ENCODE measurements at places on chromosomes 6 and 20.

- ATAC-seq, result no peak
Measured at GRCh38 chr6:145626857-145627256, 108.5 kb downstream of the EPM2A start.

GRCh38 chr6:139369568-139370282 is 4.7 kb downstream of the CITED2 start:
- no peak for ATAC-seq

- peak; percentile 59 for ATAC-seq
Measured at GRCh38 chr6:52576392-52577021, 353 bp downstream of the TRAM2 start.

- ATAC-seq, result no peak
Measured at GRCh38 chr6:147872002-147872401, 363.5 kb downstream of the SAMD5 start.

DNA sequence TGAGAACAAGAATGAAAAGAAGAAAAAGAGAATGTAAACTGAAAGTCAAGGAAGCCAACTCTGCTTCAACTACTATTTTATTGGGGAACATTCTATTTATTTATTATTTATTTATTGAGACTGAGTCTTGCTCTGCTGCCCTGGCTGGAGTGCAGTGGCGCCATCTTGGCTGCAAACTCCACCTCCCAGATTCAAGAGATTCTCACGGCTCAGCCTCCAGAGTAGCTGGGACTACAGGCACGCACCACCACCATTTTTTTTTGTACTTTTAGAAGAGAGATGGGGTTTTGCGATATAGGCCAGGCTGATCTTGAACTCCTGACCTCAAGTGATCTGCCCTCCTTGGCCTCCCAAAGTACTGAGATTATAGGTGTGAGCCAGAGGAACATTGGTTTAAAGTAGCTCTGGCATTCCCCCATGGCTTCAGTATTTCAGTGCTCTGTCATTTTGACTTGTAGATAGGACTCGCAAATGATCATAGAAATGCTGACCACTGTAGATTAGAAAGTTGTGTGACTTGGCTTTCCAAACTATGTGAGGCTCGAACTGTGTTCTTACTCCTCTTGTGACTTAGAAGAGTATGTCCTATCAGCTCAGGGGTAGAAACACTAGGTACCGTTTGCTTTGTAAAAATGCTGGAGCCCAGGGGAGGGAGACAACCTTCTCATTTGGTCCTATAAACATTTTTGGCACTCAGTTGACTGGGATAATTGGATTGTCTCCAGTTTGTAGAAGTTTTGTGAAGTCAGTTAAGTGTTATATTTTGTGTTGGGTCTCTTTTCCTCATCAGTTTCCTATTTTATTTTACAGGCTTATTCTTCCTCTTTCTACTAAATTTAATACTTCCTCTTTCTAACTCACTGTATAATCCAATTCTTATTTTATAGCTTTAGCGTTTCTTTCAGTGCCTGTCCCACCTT is 544.9 kb upstream of the CITED2 start:
- ATAC-seq, result no peak

DNA sequence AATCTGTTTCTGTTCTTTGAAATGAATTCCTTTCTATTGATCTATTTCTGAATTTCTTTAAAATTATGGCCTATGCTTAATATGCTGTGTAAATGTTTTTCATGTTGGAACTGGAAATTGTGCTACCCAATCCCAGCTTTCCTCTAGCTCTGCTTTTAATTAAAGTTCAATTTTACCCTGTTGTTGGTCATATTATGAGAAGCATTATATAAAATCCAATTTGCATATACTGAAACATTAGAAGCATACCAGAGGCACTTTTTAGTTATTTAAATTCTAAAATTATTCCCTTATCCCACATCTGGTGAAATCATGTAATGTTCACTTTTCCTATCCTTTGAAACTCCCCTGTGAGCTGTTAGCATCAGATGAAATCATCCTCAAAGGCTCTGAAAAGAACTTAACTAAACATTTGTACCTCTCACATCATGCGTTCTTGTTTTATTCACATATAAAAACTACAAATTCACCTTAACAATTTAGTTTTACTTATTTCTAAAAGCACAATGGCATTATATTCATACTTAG is 160.6 kb upstream of the COL21A1 start:
- ATAC-seq, result no peak

- ATAC-seq, result no peak
Measured at GRCh38 chr6:12735786-12736185, 19.2 kb downstream of the PHACTR1 start.

GRCh38 chr6:68458447-68458846 is 176.6 kb upstream of the ADGRB3 start:
- no peak for ATAC-seq

DNA sequence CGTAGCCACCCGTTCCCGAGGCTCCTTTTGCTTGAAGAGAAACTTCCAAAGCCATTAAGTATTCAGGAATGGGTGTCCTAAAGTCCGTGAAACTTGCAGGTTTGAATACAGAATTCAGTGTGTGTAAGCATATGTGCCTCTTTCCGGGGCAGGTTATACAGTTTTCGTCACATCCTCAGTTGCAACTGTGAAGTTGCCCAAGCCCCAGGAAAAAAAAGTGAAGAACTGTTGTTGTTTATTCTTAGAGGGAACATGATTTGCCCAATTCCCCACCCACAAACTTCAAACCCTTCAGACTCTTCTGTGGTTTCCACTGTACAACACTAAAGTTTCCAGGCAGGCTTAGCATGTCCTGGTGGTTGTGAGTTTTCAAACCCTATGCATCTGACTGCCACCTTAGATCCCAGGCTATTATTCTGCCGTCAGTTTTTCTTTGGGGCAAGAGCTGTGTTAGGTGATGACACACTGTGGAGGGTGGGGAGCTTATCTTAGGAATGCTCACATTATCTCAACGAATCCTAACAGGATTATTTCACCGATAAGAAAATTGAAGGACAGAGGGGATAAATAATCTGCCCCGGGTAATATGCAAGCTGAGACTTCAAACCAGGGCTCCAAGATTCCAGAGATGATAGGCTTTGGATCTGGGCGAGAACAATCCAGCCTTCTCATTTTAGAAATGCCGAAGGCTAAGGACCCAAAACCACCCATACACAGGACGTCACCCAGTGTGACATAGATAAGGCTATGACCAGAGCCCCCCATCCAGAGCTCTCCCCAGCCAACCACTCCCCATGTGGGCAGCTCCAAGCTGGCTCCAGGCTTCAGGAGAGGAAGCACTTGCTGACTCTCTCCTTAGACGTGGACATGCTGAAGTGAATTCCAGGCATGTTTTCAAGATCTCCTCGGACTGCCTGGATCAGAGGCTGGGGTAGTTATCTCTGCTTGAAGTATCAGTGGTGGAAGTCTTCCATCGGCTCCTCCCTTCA is 81.7 kb upstream of the AFDN start:
- no peak for ATAC-seq

DNA sequence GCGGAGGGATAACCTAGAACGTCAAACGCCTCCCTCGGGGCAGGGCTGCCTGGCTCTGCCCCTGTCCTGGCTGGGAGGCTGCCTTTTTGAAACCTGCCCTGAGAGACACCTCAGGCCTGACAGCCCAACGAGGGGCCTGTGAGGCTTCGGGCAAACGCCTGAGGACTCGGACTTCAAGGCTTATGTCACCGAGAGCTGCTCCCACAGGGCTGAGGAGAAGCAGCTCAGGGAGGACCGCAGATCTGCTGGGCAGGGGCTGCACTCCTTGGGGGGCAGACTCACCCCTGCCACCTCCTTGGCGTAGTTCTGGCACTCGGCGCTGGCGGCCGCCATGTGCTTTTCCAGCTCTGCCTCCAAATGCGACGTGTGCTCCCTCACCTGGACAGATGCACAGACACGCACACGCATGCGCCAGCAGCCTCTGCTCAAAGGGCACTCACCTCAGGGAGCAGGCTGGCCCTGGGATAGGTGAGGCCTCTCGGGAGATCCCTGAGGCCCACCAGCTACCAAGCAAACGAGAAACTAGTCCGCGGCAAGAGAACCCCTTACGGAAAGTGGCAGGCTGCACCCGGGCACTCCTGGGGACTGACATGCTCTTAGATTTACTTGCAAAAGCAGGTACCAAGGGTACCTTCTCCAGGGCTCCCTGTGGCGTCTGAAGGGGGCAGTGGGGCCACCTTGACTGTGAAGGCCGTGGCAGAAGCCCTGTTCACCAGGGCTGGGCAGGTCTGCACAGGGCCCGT is 49.6 kb downstream of the DSTN start:
- no peak for ATAC-seq

DNA sequence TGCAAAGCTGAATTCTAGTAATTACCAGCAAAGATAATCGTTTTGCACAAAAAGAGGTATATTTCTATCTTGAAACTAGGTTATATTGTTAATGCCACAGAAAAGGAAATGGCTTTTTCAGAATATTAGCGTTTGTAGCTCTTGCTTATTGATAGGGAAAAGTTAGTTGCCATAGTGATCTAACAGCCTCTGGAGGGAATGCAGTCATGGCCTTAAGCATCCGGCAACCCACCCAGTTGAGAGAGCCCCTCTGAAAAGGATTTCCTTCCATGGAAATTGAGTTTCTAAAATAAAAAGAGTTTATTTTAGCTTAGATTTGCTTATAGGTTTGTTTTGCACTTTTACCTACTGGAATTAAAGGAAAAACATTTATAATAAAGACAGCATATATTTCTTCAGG is 224.5 kb downstream of the BCKDHB start:
- no peak for ATAC-seq

- no peak for ATAC-seq
Measured at GRCh38 chr6:126170978-126171382, 168.9 kb upstream of the CENPW start.

DNA sequence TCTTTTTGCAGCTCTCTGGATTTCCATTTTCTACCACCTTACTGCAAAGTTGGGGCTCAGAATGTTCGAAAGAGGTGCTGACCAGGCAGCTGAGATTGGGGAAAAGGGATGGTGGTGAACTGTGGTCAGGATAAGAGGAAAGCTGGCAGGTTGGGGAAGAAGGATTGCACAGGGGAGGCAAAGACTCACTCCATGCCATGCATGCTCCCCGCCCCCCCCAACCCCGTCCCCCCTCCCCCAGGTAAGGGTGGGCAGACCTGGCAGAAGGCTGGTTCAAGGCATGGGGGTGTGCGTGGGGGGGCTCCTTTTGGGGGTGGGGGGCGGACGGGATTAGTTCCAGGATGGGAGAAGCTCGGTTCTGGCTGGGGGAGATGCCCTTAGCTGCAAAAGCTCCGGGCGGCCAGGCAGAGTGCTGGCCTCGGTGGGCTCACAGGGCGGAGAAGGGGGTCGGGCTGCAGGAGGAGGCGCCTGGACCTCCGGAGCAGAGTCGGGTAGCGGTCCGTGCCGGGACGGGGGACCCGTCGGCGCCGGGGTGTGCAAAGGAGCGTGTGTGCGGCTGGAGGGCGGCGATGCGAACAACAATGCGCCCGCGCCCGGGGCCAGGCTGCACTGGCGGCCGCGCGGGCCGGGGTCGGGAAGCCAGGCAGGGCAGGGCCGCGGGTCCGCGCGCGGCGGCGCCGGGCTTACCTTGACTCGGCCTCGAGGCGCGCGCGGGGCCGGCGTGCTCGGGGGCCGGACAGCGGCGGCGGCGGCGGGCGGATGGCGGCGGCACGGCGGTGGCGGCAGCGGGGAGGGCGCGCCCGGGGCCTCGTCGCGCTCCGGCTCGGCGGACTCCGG is 880 bp downstream of the ADNP start:
- peak; percentile 3 for ATAC-seq

GRCh38 chr6:55528624-55529023 is 50.4 kb downstream of the HMGCLL1 start:
- ATAC-seq, result no peak

GRCh38 chr20:18359854-18360253 is 71.5 kb downstream of the ZNF133 start:
- no peak for ATAC-seq

GRCh38 chr20:51379601-51380341 is 162.7 kb downstream of the NFATC2 start:
- ATAC-seq, result no peak

- ATAC-seq, result no peak
Measured at GRCh38 chr6:87858440-87858839, 156.4 kb upstream of the AKIRIN2 start.
